ENCODE measurements at places on chromosomes 4 and X. TPM values are rescaled to one million over a fixed set of nuclear protein-coding genes. Genes with fewer than 3 reads are reported as not detected.

- peak; percentile 52 for DNase-seq
Measured at GRCh38 chr4:173318648-173319211, 15.4 kb downstream of the HMGB2 start.

DNA sequence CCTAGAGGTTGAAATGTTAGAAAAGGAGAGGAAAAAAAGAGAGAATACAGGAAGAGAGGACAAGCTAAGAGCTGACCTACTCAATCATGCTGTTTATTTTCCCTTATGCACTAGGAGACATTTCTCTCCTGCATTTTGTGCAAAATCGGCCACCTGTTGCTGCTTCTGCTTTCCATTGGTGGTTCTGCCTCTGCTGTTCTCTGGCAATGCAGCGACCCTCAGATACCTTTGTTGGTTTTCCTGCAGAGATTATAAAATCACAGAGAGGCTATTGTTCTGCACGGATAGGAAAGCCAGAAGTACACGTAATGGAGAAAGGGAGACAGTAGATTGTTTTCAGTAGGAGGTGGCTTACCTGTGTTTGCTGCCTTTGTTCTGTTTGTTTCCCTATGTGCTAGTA lies 108.9 kb downstream of the UNC5C start:
- no peak for DNase-seq

GRCh38 chr4:6027392-6027791 lies 9.2 kb upstream of the C4orf50 start:
- no peak for DNase-seq

- no peak for DNase-seq
Measured at GRCh38 chr4:174099712-174100111, 183.8 kb downstream of the FBXO8 start.

GRCh38 chr4:6402566-6403399 lies 69.6 kb downstream of the PPP2R2C start:
- DNase-seq: no peak

DNA sequence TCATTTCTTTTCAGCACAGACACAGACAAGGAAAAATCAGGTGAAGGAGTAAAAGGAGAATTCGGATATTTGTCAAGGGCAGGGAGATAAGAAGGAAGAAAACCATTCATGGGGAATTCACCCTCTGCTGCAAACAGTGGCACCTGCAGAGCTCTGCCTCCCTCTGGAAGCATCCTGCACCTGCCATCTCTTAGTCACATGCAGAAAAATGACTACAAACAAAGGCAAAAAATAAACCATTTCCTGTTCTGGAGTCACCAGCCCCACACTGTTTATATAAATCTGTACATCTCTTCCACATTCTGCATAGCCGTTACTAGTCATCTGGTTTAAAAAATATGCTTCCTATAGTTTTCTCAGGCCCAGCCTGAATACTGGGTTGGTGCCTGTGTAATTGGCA lies 205.3 kb downstream of the ARAP2 start:
- DNase-seq: no peak

GRCh38 chr4:10460313-10461047 lies 3.3 kb upstream of the ZNF518B start:
- no peak for DNase-seq

- DNase-seq: no peak
Measured at GRCh38 chrX:9205599-9206223, 171.8 kb upstream of the FAM9B start.

LINC00632 gene
- 0.48 TPM for total RNA-seq

TCP11X2 gene
- total RNA-seq: not detected
